ENCODE measurements at places on chromosomes 13 and 19.

GRCh38 chr19:32895384-32895783 lies 25.8 kb upstream of the SLC7A9 start:
- DNase-seq = peak; percentile 46

GRCh38 chr19:38978326-38978689 lies 2.8 kb upstream of the FBXO17 start:
- no peak for DNase-seq

- DNase-seq = peak; percentile 25
These were observed 67.6 kb upstream of the TDRD3 start for GRCh38 chr13:60329221-60329923.

DNA sequence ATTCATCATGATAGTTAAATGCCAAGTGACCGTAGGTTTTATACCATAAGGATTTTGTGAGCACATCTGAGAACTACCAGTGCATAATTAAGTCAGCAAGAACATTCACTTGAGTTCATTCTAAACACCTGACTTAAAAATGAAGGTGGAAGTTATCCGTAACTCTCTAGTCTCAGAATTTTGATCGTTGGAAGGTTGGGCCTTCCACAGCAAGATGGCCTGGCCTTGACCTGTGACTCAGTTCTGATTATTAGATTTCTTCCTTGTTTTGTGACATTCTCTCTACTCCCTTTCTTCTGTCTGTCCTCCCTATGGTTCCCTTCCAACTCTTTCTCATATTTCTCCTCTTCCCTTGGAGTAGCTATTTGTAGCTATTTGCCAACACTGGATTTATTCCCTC lies 20.0 kb upstream of the WDFY2 start:
- no peak for DNase-seq

DNA sequence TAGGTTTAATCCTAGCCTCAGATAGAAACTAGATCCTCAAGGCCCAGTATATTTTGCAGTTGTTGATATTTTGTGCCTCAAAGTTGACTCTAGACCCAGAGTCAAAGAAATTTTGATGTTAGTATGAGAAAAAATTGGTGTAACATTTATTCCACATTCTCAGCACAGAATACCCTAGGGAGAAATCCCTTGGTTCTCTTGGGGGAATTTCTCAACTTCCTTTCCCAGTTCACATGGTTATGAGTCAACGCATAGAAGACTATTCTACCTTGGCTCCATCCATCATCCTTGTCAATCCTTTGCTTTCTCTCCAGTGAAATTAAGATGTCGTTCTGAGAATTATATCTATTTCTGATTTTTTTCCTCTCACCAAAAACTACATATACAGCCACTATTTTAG lies 145.3 kb downstream of the POSTN start:
- DNase-seq = no peak

DNA sequence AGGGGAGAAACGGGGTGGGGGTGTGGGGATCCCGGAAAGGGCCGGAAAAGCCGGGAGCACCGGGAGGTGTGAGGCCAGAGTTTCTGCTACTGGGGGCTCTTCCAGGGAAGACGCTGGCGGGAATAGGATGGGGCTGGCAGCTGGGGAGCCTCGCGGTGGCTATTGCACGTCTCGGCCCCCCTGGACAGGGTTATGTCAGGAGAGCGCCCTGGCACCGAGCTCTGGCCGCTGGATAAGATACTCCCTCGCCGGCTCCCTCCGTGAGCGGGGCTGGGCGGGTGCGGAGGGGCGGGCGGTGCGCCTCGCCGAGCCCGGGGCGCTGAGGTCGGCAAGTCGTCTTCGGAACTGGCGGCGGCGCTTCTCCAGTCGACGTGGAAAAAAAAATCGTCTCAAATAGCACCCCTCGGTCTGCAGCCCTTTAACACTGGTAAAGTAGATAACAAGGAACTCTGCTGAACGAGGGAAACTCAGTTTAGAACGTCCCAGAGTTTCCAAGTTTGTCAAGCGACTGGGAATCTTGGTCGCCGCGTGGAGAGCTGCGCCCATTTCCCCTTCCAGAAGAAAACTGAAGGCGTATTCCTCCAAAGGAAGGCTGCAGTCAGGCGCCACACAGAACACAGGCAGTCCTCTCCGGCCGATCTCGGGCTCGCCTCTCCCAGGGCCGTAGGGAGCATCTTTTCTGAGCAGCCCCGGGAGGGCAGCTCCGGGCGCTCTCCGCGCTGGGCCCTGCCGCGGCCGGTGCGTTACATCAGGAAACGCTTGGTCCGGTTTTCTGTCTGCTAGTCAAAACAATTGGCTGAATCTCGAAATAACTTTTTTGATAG lies 115.1 kb downstream of the KCNRG start:
- DNase-seq = peak; percentile 27

- no peak for DNase-seq
These were observed 995.9 kb downstream of the UQCRFS1 start for GRCh38 chr19:28217022-28217421.

- DNase-seq = no peak
These were observed 3.1 kb upstream of the JSRP1 start for GRCh38 chr19:2259336-2259735.

DNA sequence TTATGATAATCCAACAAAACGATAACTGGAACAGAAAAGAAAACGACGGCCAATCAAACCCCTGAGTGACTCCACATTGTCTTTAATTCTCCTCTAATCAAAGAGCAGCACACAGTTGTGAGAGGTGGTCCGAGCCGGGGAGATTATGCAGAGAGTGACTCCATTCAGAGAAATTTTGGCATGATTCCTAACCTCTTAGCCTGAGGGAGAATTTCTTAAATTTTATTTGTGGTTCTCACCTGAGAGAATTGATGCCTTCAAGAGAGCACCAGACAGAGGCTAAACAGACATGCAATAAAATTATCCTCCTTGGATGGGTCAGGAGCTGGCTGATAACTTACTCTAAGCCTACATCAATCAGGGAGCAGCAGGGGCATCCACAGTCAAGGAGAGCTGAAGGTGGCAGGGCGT lies 310.0 kb upstream of the KLF12 start:
- no peak for DNase-seq

GRCh38 chr13:42815681-42816080 lies 34.3 kb downstream of the FAM216B start:
- no peak for DNase-seq

DNA sequence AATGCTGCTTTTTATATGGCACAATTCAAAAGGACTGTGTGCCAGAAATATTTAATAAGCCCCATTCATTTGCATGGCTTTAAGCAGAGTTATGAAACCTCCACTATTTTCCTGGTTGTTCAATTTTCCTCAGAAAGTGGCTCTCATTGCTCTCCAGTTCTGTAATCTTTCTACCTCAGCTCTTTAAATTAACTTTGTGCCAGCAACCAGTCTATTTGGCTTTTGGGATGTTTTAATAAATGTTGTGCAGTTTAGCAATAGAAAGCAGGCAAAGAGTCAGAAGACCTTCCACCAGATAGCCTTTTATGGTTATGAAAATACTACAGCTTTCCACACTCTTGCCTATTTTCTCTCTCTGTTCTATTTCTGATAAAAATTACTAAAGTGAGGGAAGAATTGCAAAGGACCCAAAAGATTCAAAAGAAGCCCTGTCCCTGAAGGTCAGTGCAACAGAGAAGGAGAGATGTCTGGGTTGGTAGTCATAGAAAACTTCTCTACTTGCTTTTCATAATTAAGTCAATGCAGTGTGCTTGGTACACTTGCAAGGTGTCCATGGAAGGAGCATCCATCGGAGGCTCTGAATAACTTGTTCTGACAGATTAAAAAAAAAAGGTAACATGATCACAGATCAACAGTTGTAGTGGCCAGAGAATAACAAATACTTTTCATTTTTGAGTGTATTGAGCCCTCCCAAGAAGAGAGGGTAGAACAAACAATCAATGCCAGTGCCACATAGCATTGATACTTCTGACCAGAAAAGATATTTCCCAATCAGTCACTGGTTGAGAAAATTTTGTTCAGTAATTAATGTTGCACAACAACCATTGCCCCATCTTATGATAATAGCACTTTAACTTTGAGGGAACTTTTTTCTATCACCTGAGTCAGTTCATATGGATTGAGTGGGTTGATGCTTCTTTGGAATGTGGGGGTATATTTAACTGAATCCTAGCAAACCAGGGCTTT lies 48.4 kb upstream of the SPRY2 start:
- DNase-seq = no peak

DNA sequence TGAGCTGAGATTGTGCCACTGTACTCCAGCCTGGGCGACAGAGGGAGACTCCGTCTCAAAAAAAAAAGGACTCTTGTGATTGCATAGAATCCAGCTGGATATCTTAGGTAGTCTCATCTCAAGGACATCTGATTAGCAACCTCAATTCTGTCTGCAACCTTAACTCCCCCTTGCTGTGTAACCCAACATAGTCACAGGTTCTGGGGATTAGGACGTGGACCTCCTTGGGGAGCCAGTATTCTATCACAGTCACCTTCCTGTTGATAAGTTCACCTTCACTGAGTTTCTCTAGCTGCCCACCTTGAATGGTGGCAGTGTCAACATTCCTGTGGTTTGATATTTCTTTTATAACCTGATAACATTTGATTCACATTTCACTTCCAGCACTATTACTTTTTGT lies 27.2 kb downstream of the GPR18 start:
- DNase-seq = no peak

GRCh38 chr13:56953965-56954364 lies 186.8 kb upstream of the PRR20A start:
- DNase-seq = no peak

DNA sequence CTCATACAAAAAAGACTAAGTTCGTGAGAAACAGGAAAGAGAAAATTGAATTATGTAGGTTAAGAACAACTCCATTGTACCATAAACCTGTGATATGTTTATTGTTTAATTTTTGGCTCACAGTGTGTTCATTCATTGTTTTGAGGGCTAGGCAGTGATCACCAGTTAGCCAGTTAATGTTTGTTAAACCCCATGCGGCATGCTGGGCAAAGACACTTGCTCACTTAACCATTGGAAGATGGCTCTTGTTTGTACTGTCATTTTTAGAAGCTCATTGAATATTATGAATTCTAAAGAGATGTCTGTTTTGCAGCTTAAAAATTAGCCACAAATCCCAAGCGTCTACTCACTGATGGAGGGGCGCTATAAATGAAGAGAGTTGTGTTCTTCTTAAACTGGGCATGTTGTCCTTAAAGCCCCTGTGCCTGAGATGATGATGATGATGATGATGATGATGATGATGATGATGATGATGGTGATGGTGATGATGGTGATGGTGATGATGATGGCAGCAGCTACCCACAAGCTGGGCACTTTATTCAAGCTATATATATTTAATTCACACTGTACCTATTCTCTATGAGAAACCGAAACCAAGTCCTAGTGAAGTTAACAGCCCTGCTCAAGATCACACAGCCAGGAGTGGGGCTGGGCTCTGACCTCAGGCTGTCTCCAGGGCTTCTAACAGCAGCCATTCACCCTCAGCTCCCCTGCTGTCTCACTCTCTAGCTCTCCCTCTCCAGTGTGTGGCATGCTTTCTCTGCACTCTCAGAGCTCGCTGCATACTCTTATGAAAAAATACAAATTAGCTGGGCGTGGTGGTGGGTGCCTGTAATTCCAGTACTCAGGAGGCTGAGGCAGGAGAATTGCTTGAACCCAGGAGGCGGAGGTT lies 169.1 kb downstream of the SHISA2 start:
- no peak for DNase-seq

- no peak for DNase-seq
These were observed 66.1 kb downstream of the RFX2 start for GRCh38 chr19:6044056-6044805.

DNA sequence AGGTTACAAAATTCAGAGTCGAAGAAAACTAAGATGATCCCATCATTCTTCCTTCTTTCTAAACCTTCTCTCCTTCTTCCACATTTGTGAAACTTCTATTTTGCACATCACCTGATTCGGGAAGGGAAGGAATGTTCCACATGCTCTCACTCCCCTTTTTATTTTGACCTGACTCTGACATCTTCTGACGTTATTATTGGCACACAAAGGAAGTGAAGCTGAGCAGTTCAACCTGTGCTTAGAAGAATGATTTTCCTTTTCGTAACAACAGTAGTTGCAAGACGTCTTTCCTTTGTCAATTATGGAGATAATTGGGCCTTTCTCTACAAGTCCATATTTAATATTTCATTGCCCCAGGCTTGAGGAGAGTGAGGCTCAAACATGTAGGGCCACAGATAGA lies 18.0 kb downstream of the FAM124A start:
- no peak for DNase-seq

DNA sequence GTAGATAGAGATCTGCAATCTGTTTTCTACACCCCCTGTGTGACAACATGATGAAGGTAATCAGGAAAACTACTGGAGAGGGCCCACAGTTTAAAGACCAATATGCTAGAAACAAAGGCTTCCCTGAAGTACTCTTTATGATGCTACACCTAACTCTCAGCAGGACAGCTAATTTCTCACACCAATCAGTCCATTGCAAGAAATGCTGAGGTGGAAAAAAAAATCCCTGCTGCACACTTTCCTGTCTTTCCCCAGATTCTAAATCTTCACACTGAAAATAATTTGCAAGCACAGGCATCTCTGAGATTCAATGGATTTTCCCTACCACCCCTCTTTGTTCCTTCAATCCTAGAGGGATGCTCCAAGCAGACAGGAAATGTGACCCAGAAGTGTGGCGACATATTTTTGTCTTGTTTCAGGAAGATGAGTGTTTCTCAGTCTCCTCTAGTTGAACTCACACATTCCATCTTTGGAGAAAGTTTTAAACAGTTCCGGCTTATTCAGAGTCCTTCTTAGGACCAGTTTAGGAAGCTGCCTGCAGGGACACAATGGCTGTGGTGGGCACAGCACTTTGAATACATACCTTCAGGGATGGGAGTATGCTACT lies 671.6 kb downstream of the DIAPH3 start:
- no peak for DNase-seq

- DNase-seq = no peak
These were observed 629.9 kb upstream of the PRR20A start for GRCh38 chr13:56510836-56511235.

GRCh38 chr13:19981685-19982238 lies 23.2 kb downstream of the ZMYM2 start:
- DNase-seq = no peak

- DNase-seq = no peak
These were observed 54.1 kb upstream of the MAB21L1 start for GRCh38 chr13:35530581-35530980.

- no peak for DNase-seq
These were observed 437.6 kb downstream of the HS6ST3 start for GRCh38 chr13:96527497-96527896.

GRCh38 chr13:51339952-51340732 lies 651 bp downstream of the SERPINE3 start:
- DNase-seq = no peak
